ENCODE measurements at places on chromosomes 13 and 19. TPM values are rescaled to one million over a fixed set of nuclear protein-coding genes. Genes with fewer than 3 reads are reported as not detected.
A peak's percentile ranks its signal among the peaks of the same experiment; 100 is the strongest.

GRCh38 chr19:47013041-47013517 is 6.6 kb upstream of the NPAS1 start:
- H3K4me1 ChIP-seq = peaks cover 5% of the 10 kb centered on the region
- H3K27ac ChIP-seq = no peak overlapping the region
- no peak overlapping the region for H3K4me3 ChIP-seq
- peak; percentile 66 for DNase-seq
- H3K27me3 ChIP-seq = peaks cover 2% of the 10 kb centered on the region

LRP3 gene
- not detected for total RNA-seq

DNA sequence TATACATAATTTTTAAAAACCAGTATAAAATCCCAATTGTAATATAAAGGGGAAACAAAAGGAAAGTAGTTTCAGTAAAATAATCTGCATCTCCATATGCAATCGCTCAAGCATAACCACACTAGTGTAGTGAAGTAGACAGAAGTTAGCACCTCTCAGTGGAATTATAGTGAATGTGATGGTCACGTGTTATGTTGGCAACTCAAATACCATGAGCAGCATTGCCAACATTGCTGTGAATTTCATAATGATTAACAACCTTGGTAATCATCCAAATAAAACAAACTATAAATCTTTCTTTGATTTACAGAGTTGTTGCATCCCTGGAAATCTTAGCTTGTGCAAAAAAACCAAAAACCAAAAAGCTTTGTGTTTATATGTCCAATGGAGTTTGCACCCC is 77.3 kb upstream of the SIAH3 start:
- H3K27ac ChIP-seq = no peak overlapping the region
- no peak for DNase-seq
- no peaks in the 10 kb centered on the region for H3K4me1 ChIP-seq
- H3K4me3 ChIP-seq = no peak overlapping the region

DNA sequence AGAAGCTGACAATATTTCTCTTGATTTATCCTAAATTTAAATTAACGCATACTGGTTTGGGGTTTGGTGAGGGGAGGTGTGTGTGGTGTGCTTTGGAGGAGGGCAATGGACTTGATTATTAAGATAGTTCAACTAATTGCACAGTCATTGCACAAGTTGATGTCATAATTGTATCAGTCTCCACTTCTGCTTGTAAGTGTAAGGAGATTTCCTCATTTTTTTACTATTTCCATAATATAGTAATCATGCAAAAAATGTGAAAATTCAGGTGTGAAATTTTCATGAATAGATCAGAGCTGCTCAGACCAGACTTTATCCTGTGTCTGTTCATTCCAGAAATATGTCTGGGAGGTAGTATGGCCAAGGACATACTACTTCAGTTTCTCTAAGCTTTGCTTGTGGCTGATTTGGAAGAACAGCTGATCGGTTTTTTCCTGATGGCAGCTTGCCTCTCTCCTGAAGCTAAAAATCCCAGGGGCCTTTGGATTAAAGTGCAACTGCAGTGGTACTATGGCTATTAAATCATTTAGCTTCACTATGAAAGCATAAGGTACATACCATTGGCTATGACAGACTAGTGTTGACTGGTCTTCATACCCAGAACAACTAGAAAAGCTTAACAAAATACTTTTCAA is 201.8 kb upstream of the MIR17HG start:
- no peaks in the 10 kb centered on the region for H3K27me3 ChIP-seq
- H3K27ac ChIP-seq = no peak overlapping the region
- H3K36me3 ChIP-seq = no peaks in the 10 kb centered on the region
- no peaks in the 10 kb centered on the region for H3K4me1 ChIP-seq

GRCh38 chr13:36959456-36960116 is 39.5 kb upstream of the SMAD9 start:
- peaks cover 20% of the 10 kb centered on the region for H3K36me3 ChIP-seq
- H3K27ac ChIP-seq = no peak overlapping the region
- H3K4me3 ChIP-seq = no peak overlapping the region

CRLF1 gene
- total RNA-seq = not detected

GRCh38 chr13:80577926-80578670 is 237.2 kb upstream of the SPRY2 start:
- no peaks in the 10 kb centered on the region for H3K36me3 ChIP-seq
- no peaks in the 10 kb centered on the region for H3K4me1 ChIP-seq
- no peak for DNase-seq
- no peak overlapping the region for H3K4me3 ChIP-seq
- H3K27me3 ChIP-seq = no peaks in the 10 kb centered on the region
- H3K27ac ChIP-seq = no peak overlapping the region

KL gene
- not detected for total RNA-seq

PRODH2 gene
- total RNA-seq = not detected

- H3K27me3 ChIP-seq = no peaks in the 10 kb centered on the region
- no peak overlapping the region for H3K4me3 ChIP-seq
- peaks cover 18% of the 10 kb centered on the region for H3K36me3 ChIP-seq
Observed at GRCh38 chr19:58416604-58417003, 8.2 kb downstream of the ZNF584 start.

GRCh38 chr13:60976367-60976766 is 439.3 kb downstream of the PCDH20 start:
- H3K4me3 ChIP-seq = no peak overlapping the region
- H3K36me3 ChIP-seq = no peaks in the 10 kb centered on the region
- DNase-seq = no peak
- H3K4me1 ChIP-seq = no peaks in the 10 kb centered on the region
- H3K27me3 ChIP-seq = no peaks in the 10 kb centered on the region

DNA sequence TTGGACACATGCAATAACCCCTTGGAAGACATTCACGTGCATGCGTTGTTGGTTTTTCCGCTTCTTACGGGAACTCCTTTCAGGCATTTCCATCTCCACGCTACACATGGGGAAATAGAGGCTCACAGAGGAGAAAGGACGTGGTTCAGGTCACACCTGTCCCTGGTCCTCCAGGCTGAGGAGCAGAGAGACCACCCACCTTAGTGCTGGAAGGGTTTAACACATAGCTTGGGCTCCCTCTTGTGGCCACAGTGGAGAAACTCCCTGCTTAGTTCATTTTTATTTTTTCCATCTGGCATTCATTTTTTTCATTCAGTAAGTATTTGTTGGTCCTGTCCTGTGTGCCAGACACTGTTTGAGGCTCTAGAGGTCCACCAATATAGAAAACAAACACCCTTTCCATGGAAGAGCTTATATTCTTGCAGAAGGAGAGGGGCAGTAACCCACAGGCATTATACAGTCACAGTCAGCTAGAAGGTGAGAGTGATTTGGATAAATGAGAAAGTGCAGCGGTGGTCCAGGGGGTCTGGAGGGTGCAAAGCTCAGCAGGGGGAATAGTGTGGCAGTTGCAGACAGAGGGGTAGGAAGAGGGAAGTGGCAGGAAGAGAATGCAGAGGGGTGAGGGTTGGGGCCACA is 24.2 kb upstream of the TTYH1 start:
- H3K4me1 ChIP-seq = peaks cover 30% of the 10 kb centered on the region
- no peaks in the 10 kb centered on the region for H3K36me3 ChIP-seq
- H3K27ac ChIP-seq = no peak overlapping the region

- no peaks in the 10 kb centered on the region for H3K27me3 ChIP-seq
- H3K4me3 ChIP-seq = no peak overlapping the region
- H3K27ac ChIP-seq = peak overlapping the region; percentile 3
Observed at GRCh38 chr19:49552749-49553148, 24.9 kb downstream of the RCN3 start.

SWSAP1 gene
- 2.1 TPM for total RNA-seq

DNA sequence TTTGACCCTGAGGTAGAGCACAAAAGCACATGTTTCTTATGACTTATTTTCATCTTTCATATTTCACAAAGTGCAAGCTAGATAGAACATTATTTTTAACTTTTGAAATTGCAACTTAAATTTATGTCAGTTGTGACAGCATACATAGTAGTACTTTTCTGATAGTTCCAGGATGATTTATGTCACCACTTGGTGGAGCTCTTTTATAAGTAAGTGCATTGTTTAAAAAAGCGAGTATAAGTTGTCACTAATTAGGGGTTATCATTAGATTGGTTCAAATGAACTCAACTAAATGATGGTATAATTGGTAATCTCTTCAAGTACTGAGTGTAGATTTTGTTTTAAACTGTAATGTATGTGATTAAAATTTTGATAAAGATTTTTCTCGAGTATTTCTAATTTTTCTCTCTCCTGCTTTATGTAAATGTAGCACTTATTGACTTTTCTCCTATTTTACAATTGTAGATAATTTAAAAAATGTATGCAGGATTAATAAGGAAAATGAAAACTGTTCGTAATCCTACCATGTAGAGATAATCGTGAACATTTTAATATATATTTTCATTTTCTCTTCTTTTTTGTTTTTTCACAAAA is 31.1 kb downstream of the RB1 start:
- H3K36me3 ChIP-seq = no peaks in the 10 kb centered on the region
- DNase-seq = no peak
- H3K27me3 ChIP-seq = no peaks in the 10 kb centered on the region
- no peaks in the 10 kb centered on the region for H3K4me1 ChIP-seq

SLC7A10 gene
- not detected for total RNA-seq

- no peak overlapping the region for H3K27ac ChIP-seq
- H3K4me3 ChIP-seq = no peak overlapping the region
- H3K27me3 ChIP-seq = no peaks in the 10 kb centered on the region
- peaks cover 78% of the 10 kb centered on the region for H3K36me3 ChIP-seq
Observed at GRCh38 chr19:45059258-45059965, 16.9 kb downstream of the ZNF296 start.

LILRA1 gene
- total RNA-seq = 1.4 TPM

DNA sequence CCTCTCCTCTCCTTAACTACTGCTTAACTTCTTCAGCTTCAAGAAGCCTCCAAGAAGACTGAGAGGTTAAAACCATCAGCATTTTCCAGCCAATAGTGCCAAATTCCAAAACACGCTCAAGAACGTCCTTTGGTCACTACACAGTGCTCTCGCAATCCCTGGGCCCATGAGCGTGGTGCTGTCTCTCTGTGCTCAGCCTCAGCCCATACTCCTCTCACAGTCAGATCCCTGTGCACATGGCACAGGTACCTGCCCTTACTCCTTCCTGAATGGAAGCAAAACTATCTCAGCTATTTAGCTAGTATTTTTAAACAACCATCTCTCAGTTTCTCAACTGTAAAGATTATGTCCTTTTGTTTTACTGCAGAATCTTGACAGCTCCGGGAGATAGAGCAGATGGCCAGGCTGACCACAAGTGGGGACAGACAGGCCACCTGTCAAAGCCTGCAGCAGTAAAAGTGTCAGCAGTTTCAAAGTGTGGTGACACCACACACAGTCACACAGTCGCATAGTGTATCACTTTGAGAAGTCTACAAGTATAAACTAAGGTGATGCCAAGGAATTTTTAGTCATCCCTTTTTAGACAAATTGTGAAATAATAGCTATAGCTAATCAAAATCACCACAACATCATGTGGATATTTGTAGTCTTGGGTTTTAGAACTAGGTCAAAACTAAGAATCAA is 35.7 kb downstream of the DZIP1 start:
- H3K27ac ChIP-seq = no peak overlapping the region
- H3K4me1 ChIP-seq = no peaks in the 10 kb centered on the region
- DNase-seq = no peak

CD320 gene
- total RNA-seq = 47.1 TPM

DNA sequence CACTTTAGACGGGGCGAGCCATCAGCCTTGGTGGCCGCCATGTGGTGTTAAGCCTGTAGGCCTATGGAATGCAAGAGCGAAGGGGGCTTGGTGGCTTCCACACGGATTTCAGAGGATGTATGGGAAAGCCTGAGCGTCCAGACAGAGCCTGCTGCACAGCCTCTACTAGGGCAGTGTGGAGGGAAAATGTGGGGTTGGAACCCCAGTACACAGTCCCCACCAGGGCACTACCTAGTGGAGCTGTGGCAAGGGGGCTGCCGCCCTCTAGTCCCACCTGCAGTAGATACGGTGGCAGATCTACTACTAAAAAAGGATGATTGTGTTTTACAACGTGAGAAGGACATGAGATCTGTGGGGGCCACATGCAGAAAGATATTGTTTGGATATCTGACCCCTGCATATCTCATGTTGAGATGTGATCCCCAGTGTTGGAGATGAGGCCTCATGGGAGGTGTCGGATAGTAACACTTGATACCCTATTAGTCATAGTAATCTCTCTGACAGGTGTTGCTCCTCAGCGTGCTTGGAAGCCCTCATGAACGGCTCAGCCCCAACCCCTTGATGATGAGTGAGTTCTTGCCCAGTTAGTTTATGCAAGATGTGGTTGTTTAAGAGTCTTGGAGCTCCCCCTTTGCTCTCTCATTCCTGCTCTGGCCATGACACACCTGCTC is 45.6 kb downstream of the LHFPL6 start:
- no peak overlapping the region for H3K27ac ChIP-seq
- H3K4me3 ChIP-seq = no peak overlapping the region
- no peaks in the 10 kb centered on the region for H3K27me3 ChIP-seq
- no peak for DNase-seq
- H3K36me3 ChIP-seq = no peaks in the 10 kb centered on the region

SYT3 gene
- total RNA-seq = not detected

GRCh38 chr13:75790198-75790970 is 154.3 kb downstream of the LMO7 start:
- no peaks in the 10 kb centered on the region for H3K27me3 ChIP-seq
- no peaks in the 10 kb centered on the region for H3K4me1 ChIP-seq
- H3K27ac ChIP-seq = no peak overlapping the region
- no peak overlapping the region for H3K4me3 ChIP-seq
- DNase-seq = no peak

SLC6A16 gene
- total RNA-seq = 10.8 TPM

GRCh38 chr19:3359015-3359918 is 7.1 kb upstream of the NFIC start:
- H3K36me3 ChIP-seq = no peaks in the 10 kb centered on the region
- H3K4me3 ChIP-seq = peak overlapping the region; percentile 61
- H3K27ac ChIP-seq = peak overlapping the region; percentile 43
- DNase-seq = peak; percentile 91

GRCh38 chr13:109516186-109516585 is 270.2 kb downstream of the IRS2 start:
- no peaks in the 10 kb centered on the region for H3K36me3 ChIP-seq
- no peak overlapping the region for H3K27ac ChIP-seq
- H3K4me1 ChIP-seq = no peaks in the 10 kb centered on the region
- H3K4me3 ChIP-seq = no peak overlapping the region
- no peaks in the 10 kb centered on the region for H3K27me3 ChIP-seq

- H3K36me3 ChIP-seq = no peaks in the 10 kb centered on the region
- peaks cover 24% of the 10 kb centered on the region for H3K27me3 ChIP-seq
- H3K4me1 ChIP-seq = peaks cover 11% of the 10 kb centered on the region
- no peak overlapping the region for H3K4me3 ChIP-seq
Observed at GRCh38 chr13:26051231-26051656, 572 bp downstream of the SHISA2 start.

WDR88 gene
- total RNA-seq = not detected

GRCh38 chr19:30305346-30306060 is 66.7 kb upstream of the ZNF536 start:
- DNase-seq = no peak
- no peaks in the 10 kb centered on the region for H3K27me3 ChIP-seq
- no peak overlapping the region for H3K27ac ChIP-seq
- H3K4me1 ChIP-seq = no peaks in the 10 kb centered on the region
- H3K36me3 ChIP-seq = no peaks in the 10 kb centered on the region

NPAS1 gene
- 0.64 TPM for total RNA-seq

GRCh38 chr19:35618857-35619256 is 6.3 kb downstream of the HAUS5 start:
- DNase-seq = no peak
- H3K27me3 ChIP-seq = no peaks in the 10 kb centered on the region
- no peaks in the 10 kb centered on the region for H3K4me1 ChIP-seq
- no peak overlapping the region for H3K4me3 ChIP-seq
- H3K27ac ChIP-seq = no peak overlapping the region
- peaks cover 13% of the 10 kb centered on the region for H3K36me3 ChIP-seq
